Stimulated activated CD4-positive, alpha-beta T cell treated with anti-CD3 and anti-CD28 coated beads, Interleukin-2, amount 100 ng/mL, for 24 hours (primary cell): ENCODE measurements at places on chromosomes 2 and 18.

DNA sequence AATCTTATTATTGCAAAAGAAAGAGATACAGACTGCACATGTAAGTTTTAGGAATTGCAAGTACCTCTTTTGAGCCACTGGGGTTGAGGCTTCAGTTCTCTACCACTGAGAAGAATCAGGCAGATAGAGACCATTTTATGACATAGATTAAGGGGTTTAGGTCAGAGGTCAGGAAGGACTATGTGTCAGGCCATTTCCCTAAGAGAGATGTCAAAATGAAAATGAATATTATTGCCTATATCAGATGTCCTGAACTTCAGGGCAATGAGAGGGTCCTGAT lies 113.7 kb downstream of the GATA6 start:
- no peak for DNase-seq

- peak; percentile 21 for DNase-seq
Measured at GRCh38 chr2:172554352-172555271, 1.3 kb upstream of the PDK1 start.

DNA sequence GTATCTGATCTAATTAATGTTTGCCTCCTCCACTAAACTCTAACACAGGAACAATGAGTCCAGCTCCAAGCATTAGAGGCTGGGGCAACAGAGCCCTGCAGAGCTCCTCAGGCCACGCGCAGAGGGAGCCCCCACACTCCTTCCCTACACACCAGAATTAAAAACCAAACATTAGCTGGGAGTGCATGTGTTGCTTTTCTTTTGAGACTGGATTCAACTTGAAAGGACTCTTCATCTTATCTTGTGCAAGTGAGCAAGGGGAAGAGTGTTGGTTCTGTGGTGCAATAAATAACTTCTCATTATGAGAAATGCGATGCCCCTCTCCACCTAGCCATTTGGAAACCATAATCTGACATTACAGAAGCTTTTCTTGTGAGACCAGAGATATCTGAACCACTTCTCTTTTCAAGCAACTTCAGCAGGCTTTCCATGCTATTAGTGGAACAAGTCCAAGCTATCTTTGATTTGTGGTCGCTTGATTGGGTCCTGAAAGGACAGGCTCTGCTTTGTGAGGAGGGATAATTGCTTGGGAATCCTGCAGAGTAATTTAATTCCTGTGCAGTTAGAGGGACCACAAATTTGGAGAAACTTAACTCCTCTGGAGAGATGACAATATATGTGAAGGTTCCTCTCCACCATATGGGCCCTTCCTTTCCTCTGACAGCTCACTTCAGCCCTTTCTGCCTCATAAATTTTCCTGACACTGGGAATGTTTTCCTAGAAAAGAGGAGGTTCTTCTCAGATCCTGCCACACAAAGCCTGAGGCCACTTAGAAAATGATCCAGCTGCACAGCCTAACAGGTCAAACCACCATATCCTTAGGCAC lies 112.5 kb downstream of the ATL2 start:
- no peak for DNase-seq

- no peak for DNase-seq
Measured at GRCh38 chr2:155696571-155696970, 636.0 kb downstream of the NR4A2 start.

GRCh38 chr2:216799873-216800431 lies 59.9 kb downstream of the TNP1 start:
- DNase-seq, result no peak

- no peak for DNase-seq
Measured at GRCh38 chr2:208266936-208267335, 881 bp downstream of the PIKFYVE start.

DNA sequence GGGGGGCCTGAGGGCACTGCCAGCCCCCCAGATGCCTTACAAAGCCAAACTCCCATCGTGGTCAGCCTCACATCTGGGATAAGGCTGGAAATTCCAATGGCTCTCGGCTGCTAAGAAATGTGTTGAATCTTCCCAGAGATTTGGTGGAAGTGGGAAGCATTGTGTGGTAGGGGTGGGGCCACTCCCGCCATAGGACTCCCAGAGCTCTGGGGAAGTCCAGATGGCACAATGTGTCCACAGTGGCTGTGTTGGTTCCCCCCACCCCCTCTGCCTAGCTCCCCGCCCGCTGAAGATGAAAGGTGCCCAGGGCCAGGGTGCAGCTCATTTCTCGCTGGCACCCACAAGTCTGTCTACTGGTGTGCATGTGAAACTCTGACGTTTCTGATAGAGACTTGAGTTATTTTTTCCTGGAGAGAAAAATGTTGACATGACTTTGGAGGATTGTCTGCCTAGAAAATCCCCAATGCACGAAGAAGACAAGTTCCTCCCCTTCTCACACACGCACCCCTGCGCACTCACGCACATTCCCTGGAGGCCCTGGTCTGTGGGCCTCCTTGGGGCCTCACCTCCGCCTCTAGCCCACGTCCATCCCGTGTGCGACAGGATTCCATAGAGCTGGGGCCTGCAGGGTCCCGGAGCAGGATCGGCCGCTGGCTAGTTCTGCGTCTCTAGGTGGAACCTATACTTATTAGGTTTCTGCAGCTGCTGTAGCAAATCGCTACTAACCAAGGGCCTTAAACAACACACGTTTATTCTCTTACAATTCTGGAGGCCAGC lies 199.1 kb downstream of the ZFP36L2 start:
- DNase-seq, result no peak

DNA sequence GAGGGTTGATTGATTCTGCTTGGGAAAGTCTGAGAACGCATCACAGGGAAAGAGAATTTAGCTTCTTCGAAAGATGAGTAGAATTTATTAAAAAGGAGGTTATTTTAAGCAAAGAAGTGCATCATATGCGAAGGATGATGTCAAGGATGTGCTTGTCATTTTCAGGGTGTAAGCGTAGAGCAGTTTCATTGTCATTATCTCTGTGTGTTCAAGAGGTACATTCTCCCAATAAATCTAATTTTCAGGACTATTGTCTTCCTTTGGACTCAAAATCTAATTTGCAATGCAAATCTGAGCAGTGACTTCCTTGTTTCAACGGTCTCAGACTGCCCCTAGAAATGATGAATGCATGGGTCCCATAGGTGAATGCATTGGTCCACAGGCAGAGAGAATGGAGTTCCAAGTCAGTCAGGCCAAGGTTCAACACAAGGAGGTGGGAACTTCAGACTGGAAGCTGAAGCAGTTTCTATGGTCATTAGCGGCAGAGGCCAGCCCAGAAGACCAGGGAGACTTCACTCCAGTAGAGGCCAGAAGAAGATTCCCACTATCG lies 99.8 kb downstream of the CDC42EP3 start:
- DNase-seq, result no peak

DNA sequence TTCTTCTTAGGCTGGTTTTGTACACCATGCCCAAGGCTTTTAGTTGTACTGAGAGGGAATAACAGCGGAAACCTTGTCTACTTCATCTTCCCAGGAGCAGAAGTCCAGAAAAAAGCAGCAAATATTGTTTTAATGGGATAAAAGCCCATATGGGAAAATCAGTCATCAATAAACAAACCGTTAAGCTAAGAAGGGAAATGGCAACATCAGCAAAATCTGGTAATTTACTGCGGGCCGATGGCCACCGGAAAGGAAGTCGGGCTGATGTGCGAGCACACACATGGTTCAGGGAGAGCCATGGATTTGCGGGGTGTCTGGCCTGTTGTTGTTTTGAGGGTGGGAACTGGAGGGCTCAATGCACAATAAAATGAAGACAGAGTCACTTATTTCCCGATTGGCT lies 300.7 kb upstream of the RAB6C start:
- DNase-seq, result no peak

DNA sequence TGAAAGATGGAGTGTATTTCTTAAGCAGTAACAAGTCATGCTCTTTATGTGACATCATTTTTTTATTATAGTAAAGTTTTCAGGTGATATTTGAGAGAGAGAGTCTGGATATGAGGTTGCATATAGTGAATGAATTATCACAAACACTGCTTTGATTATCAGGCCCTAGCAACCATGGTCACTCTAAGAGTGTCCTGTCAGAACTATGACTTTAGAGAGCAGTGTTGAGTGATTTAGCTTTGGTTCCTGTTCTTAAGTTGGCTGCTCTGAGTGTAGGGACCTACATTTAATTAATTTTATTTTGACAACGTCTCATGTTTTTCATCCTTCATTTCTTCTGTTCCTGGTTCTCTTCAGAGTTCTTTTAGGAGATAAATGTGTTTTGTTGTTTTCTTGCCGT lies 275.5 kb downstream of the KCNJ3 start:
- no peak for DNase-seq

DNA sequence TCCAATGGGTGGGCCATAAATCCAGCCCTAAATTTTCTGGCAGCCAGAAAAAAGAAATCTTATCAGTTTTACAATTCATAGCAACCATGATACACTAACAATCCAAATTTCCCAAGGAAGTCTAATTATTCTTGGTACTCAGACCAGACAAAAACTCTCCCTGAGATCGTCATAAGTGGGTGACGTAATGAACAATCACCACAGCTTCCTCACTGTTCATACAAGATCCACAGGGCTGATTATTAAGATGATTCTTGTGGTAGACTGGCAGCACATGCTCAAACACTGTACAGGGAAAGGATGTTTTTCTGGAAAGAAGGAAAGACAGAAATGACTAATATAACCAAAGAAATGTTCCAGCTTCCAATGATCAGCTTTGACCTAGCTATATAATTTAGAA lies 178.3 kb upstream of the CRIM1 start:
- DNase-seq, result no peak

GRCh38 chr2:75482398-75482797 lies 78.3 kb downstream of the EVA1A start:
- DNase-seq, result no peak

DNA sequence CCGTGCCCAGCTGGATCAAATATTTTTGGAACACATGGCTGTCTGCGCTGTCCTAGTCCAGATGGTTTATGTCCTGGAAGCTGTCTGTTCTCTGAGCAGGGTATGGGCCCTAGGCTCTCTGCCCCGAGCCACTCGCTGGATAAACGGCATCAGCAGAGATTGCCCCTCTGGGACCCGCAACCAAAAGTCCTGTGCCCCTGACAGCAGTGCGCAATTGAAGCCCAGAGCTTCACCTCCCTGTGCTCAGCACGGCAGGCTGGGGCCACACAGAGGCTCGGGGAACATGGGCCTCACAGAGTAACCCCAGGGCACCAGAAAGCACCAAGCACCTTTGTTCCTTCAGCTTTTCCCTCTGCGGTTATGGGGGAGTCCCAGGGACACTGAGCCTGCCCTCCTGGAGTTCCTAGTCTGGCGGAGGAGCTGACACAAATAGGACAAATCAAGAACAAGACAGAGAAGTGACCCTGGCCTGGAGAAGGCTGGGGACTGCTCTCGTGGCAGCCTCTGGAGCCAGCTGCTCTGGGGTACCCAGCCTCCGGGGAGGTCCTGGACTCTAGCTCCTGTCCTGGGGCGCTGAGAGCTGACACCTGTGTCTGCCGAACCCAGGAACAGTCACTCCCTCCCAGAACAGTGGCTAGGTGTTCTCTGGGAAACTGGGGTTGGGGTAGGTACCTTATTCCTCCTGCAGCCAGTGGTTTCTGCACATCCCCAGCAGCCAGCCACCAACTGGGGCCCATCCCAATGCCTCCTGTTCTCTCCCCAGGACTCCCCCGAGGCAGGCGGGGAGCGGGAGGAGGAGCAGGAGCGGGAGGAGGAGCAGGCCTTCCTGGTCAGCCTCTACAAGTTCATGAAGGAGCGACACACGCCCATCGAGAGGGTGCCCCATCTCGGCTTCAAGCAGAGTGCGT lies 12.3 kb downstream of the ARID5A start:
- DNase-seq, result no peak

- DNase-seq, result no peak
Measured at GRCh38 chr2:167964650-167965413, 282.6 kb downstream of the STK39 start.

GRCh38 chr2:133705287-133705686 lies 137.0 kb upstream of the NCKAP5 start:
- DNase-seq, result no peak

DNA sequence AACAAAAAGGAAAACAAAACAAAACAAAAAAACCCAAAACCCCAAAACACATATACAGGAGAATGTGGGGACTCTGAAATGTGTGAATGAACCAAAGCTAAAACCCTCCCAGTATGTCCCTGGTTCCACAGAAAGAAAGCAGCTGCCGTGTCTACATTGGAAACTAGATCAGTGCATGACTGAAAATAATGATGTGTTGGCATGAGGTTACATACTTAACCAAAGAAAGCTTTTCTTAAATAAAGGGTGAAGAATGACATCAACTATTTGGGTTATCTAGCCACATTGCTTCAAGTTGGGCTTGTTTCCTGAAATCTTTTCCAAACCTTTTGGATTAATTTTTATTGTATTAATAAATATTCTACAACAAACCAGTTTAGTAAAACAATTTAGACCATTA lies 91.9 kb upstream of the FN1 start:
- DNase-seq, result no peak

- no peak for DNase-seq
Measured at GRCh38 chr2:66565291-66565690, 130.4 kb downstream of the MEIS1 start.

GRCh38 chr2:143204062-143204461 lies 74.8 kb downstream of the ARHGAP15 start:
- DNase-seq, result no peak

DNA sequence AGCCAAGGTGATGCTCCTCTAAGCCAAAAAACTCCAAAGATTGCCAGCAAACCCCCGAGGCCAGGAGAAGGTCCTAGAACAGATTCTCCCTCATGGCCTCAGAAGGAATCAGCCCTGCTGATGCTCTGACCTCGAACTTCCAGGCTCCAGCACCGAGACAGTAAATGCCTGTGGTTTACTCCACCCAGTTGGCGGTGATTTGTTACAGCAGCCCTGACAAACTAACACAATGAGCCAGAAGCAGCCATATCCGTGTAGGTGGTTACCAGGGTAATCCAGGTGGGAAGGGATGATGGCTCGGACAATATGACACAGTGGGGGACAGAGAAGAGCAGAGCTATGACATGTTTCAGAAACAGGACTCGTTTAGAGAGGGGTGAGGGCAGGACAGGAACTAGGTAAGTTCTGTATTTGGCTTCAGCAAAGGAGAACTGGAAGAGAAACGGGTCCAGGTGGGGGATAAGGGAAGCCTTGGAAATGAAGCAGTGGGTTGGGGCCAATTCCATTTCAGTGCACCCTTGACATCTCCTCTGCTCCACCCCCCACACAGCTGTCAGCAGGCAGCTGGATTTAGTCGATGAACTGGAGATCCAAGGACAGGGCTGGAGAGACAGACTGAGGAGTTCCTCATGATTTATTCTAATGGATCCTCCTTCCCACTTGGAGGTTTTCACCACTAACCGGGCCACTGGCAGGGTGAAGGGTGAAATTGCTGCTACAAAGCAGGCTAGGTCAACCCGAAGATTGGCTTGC lies 179.7 kb upstream of the SH3BP4 start:
- DNase-seq, result no peak

DNA sequence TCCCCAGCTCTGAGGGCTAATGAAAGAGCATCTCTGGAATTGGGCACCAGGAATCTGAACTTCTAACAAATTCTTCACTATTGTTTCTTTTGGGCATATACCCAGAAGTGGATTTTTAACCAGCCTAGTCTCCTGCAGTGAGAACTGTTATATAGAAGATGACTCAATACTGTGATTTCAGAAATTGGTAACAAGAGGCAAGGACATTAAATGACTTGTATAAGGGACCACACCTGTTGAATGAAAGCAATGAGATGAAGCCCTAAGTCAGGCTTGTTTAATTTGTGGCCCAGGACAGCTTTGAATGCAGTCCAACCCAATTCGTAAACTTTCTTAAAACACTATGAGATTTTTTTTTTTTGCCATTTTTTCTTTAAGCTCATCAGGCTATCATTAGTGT lies 57.9 kb downstream of the EPC2 start:
- no peak for DNase-seq

- DNase-seq, result no peak
Measured at GRCh38 chr2:109597283-109597682, 16.5 kb downstream of the SEPTIN10 start.
